ENCODE measurements at places on chromosomes 12 and 14.
A peak's percentile ranks its signal among the peaks of the same experiment; 100 is the strongest.

- peak; percentile 100 for DNase-seq
Measured at GRCh38 chr12:6215932-6216494, 15.8 kb downstream of the CD9 start.

GRCh38 chr12:70772836-70773235 lies 135.6 kb upstream of the PTPRB start:
- no peak for DNase-seq

DNA sequence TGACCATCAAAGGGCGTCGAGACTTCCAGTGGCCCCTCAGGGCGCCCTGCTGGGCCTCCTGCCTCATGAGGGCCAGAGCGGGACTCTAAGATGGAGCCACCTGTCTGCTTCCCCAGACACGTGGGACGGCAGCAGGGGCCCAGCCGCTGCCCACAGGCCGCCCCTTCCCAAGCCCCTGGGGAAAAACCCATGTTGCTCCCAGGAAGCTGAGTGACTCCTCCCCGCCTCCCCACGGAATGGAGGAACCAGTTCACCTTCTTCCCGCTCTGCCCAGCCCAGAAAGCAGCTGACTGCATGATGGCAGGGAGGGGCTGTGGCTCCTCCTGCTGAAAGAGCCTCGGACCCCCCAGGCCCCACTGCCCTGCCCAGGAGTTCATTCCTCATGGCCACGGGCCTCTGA lies 14.9 kb downstream of the RAB35 start:
- no peak for DNase-seq

DNA sequence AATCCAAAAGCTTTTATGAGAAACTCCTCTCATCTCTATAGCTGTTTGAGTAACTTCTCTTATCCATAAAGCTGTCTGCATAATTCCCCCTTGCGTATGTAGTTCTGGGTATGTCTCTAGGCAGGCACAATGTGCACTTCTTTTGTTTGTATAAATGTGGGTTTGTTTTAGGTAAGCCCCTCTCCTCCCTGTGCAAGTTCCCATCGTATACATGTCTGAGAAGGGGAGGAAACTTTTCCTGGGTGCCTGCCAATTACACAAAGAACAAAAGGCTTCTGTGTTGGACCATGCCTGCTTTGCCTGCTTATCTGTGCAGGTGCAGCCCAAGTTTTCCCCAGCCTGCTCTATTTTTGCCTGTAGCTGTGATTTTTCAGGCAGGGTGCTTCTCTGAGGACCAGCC lies 96.7 kb downstream of the CCER1 start:
- no peak for DNase-seq

DNA sequence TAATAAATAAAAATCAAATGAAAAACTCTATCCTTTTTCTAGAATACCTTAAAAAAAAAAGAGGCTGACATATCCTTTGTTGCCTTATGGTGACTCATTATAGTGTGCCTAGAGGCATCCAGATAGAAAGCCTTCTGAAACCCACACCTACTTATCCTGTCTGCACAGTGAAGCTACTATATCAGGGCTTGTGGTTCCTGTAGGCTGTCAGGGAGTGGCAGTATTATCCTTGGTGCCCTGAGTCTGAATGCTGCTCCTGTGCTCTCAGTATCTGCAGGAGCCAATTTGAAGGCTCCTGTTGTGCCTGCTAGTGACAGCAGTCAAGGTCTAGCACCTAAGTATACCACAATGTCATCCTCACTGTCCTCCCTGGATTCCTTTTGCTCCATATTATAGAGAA lies 168.4 kb upstream of the AVPR1A start:
- peak; percentile 72 for DNase-seq

DNA sequence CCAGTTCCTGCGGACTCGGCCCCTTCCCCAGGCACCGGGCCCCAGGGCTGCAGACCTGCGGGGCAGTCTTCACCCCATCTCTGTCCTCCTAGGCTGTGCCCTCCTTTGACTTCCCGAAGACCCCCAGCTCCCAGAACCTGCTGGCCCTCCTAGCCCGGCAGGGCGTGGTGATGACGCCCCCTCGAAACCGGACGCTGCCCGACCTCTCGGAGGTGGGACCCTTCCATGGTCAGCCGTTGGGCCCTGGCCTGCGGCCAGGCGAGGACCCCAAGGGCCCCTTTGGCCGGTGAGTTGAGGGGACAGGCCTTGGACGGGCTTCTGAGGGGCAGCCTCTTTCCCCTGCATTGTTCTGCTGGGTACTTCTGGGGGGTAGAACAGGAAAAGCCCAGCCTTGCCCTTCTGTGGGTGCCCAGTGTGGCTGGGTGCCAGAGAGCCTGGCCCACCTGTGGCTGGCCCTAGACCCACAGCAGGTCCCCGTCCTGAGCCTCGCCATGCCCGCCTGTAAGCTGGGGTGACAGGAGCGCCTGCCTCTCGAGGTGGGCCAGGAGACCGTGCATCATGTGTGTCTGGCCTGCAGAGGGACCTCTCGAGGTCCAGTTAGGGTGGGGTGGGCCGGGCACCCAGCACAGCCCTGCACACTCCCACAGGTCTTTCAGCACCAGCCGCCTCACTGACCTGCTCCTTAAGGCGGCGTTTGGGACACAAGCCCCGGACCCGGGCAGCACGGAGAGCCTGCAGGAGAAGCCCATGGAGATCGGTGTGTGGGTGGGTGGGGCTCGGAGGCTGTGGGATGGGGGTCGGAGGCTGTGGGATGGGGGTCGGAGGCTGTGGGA lies 12.6 kb upstream of the PUS1 start:
- no peak for DNase-seq

DNA sequence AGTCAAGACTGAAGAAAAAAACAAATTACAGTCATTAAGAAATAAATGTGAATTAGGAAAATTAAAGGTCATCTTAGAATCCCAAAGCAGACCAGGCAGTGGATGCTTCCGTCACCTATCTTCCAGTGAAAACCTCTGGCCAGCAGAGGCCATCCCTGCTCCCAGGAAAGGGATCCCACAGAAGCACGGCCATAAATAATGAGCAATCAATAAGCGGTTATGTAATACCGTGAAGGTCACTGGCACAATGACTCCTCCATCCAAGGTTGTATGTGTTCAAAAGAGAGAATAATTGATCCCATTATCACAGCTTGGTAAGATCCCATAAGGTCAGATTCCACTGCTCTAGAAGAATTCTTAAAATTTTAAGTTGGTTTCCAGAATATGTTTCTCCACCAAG lies 85.7 kb downstream of the PPP2R5E start:
- no peak for DNase-seq

- no peak for DNase-seq
Measured at GRCh38 chr14:58736606-58737005, 98.8 kb downstream of the DACT1 start.

DNA sequence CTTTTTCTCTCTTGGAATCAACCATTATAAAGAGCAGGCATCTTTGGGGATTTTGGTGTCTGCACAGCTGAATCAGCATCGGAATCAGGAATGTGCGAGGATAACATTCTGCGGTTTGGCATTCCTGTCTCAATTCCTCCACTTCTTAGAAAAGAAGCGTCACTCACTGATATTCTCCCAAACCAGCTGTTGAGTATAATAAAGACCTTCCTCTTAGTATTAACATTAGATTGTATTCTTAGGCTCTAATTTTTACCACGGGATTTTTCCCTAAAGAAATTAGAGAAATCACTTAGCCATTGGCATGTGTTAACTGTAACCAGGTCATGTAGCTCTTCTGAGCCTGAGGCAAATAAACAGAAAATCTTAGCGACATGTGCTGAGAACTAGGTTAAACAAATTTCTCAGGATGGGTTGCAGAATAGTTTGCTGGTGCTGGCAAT lies 128.7 kb downstream of the TMX1 start:
- no peak for DNase-seq

GRCh38 chr12:42570076-42570475 lies 19.5 kb downstream of the PRICKLE1 start:
- DNase-seq: no peak

DNA sequence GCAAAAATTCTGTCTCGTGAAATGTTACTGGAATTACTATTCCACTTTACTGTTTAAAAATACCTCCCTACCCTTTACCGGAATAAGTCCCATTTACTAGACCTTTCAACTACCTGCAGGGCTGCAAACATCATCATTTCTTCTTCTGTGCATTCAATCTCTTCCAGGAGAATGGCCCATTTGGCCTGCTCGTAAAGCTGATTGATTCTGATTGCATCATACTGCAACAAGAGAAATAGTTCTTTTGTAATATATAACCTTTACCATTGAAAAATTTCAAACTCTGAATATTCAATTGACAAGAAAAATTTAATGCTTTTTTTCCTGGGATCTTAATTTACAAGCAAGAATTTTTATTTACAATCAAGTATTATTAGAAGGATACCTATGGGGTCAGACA lies 72.4 kb downstream of the FERMT2 start:
- no peak for DNase-seq

GRCh38 chr12:51388846-51389245 lies 2.4 kb downstream of the GALNT6 start:
- no peak for DNase-seq

DNA sequence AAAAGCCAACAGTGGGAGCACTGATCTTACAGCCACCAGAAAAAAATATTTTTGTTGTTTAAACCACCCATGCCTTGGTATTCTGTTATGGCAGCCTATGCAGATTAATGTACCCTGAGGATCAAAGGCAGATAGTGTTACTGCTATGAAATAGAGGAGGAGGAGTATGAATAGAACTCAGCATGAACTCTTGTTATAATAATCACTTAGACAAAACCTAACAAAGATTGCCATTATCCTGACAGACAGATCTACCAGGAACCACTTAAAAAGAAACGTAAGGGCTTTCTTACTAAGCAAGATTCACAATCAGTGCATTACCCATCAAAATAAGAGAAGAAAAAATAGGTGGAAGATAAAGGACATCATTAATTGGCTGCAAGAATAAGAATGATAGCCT lies 558.3 kb downstream of the GALC start:
- DNase-seq: no peak

GRCh38 chr12:3304436-3305165 lies 186.4 kb upstream of the PRMT8 start:
- peak; percentile 93 for DNase-seq

Data from kidney epithelial cell (primary cell).